CD4-positive, alpha-beta memory T cell (primary cell): ENCODE measurements at places on chromosomes 6 and 20. TPM values are rescaled to one million over a fixed set of nuclear protein-coding genes. Genes with fewer than 3 reads are reported as not detected.

Gene HTR1E
- not detected for polyA plus RNA-seq

Gene WFDC12
- not detected for polyA plus RNA-seq

Gene RNF182
- not detected for polyA plus RNA-seq

Gene BNIP5
- not detected for polyA plus RNA-seq

Gene PRND
- 0.04 TPM for polyA plus RNA-seq

Gene ABHD16B
- not detected for polyA plus RNA-seq

Gene SDCBP2
- 1.5 TPM for polyA plus RNA-seq

Gene PPP1R16B
- 36.7 TPM for polyA plus RNA-seq

Gene GRIK2
- not detected for polyA plus RNA-seq

Gene FHL5
- not detected for polyA plus RNA-seq

Gene TNFAIP3
- 318 TPM for polyA plus RNA-seq

Gene NFS1
- polyA plus RNA-seq = 28.3 TPM

Gene DUSP22
- 32.8 TPM for polyA plus RNA-seq

Gene PDE7B
- 0.06 TPM for polyA plus RNA-seq

Gene BMP2
- not detected for polyA plus RNA-seq

Gene BTN1A1
- not detected for polyA plus RNA-seq

Gene C6orf58
- not detected for polyA plus RNA-seq

Gene CLVS2
- polyA plus RNA-seq = not detected

Gene CRISP2
- polyA plus RNA-seq = not detected

Gene NOTCH4
- polyA plus RNA-seq = 0.70 TPM

Gene ERVFRD-1
- 0.29 TPM for polyA plus RNA-seq

Gene FOXA2
- polyA plus RNA-seq = not detected

Gene HLA-DPA1
- polyA plus RNA-seq = 40.0 TPM

Gene PARD6B
- 0.71 TPM for polyA plus RNA-seq

Gene IFNGR1
- 57.9 TPM for polyA plus RNA-seq

Gene PKIB
- 0.24 TPM for polyA plus RNA-seq

Gene IMPG1
- polyA plus RNA-seq = not detected

Gene CNR1
- polyA plus RNA-seq = not detected

Gene TSPYL1
- 62.0 TPM for polyA plus RNA-seq

Gene UST
- 2.2 TPM for polyA plus RNA-seq

Gene PRSS16
- polyA plus RNA-seq = 3.3 TPM

Gene PLEKHG1
- polyA plus RNA-seq = 2.1 TPM

Gene BPIFB1
- not detected for polyA plus RNA-seq

Gene FAM83D
- 0.93 TPM for polyA plus RNA-seq

Gene IL20RA
- polyA plus RNA-seq = not detected

Gene NR2E1
- not detected for polyA plus RNA-seq

Gene CST4
- not detected for polyA plus RNA-seq

Gene PTCHD4
- polyA plus RNA-seq = not detected

Gene FAM162B
- polyA plus RNA-seq = not detected

Gene PHACTR3
- polyA plus RNA-seq = not detected

Gene LRP11
- polyA plus RNA-seq = 2.3 TPM

Gene TUBB2B
- 0.22 TPM for polyA plus RNA-seq

Gene FILIP1
- polyA plus RNA-seq = not detected

Gene BEND3
- not detected for polyA plus RNA-seq

Gene PNLDC1
- polyA plus RNA-seq = 0.23 TPM

Gene BFSP1
- polyA plus RNA-seq = 0.21 TPM

Gene TREM1
- not detected for polyA plus RNA-seq
